ENCODE measurements at places on chromosomes 6 and 20.

GRCh38 chr20:41701588-41702348, 83.6 kb upstream of the CHD6 start:
- no peak for DNase-seq

DNA sequence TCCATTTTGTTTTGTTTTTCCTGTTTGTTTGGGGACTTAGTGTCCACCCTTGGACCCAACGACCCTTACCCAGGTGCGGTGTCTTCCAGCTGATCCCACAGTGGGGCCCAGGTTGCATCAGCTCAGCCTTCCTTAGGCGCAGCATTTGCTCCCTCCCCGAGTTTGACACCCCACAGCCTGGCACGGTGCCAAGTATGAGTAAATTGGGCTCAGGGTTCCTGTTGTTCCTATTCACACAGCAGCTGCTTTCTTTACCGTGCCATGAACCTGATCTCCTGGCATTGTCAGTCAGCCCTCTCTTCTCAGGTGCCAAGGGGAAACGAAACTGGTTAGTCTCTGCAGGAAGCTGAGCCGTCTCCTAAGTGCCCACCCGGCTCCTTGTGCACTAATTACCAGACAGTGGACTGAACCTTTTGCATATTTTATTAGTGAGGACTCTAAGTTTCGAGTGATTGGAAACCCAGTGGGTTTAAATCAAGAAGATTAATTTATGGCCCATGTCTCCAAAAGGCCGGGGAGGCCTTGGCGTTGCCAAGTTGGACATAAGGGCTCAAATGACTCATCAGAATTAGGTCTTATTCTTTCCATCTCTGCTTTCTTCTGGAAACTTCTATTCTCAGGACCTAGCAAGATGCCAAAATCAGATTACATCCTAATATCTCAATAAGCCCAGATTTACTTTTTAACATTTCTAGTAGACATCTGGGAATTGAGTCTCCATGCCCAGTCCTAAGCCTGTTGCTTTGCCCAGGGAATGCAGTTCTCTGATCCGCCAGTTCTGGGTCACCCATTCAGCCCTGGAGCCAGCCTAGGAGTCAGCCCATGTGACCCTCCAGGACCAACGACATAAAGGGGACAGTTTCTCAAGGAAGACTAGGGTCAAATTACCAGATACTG, 68.8 kb downstream of the TSHZ2 start:
- DNase-seq: no peak

- no peak for DNase-seq
Measured at GRCh38 chr6:31058128-31058894, 48.0 kb downstream of the MUC22 start.

GRCh38 chr20:19019734-19020364, 192.6 kb upstream of the SLC24A3 start:
- no peak for DNase-seq

- DNase-seq: no peak
Measured at GRCh38 chr20:21968486-21968885, 263.0 kb downstream of the PAX1 start.

- DNase-seq: no peak
Measured at GRCh38 chr6:5011346-5011745, 7.5 kb upstream of the RPP40 start.

DNA sequence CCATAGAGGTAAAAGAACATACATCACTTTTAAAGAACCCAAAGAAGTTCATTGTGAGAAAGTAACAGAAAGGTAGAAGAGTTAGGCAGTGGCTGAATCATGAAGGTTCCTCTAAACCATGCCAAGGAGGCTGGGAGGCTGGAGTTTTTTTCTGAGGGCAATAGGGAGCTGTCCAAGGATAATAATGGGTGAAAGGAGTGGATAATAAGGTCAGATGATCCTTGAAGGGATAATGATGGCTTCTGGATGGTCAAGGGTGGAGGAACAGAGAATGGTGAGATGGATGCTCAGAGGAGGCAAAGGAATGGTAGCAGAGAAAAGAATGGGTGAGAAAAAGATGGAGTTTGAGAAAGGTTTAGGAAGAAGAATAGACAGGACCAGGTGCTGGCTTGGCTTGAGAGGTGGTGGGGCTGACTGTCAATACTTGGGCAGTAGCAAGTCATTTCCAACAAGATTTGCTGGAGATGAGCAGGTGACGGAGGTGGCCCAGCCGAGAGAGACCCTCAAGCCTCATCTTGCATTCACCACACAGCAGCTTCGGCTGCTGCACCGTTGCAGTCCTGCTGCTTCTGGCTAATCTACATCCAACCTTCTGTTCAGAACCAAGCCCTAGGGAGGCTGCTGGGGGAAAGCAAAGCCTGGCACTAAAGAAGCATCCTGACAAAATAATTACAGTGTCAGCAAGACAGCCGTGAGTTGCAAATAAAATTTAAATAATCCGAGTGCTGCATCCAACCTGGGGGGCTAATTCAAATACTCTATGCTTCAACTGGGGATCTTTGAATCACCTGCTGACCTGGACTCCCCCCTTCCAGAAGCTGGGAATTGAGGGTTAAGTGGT, 131.2 kb upstream of the KCNG1 start:
- no peak for DNase-seq

DNA sequence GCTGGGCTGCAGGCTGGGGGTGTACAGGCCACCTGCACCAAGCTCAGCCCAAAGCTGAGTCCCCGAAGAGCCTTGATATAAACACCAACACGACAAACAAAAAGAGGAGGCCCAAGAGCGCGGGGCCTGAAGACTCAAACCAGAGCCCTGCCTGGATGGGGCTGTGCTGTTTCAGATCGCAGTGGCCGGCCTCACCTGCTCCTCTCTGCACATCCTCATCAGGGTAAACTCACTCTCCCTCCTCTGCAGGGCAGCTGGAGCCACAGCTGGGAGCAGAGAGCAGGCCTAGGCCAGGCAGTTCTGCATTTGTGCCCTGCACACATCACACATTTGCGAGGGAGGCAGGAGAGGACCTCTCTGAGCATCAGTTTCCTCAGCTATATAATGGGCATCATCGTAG, 3.7 kb upstream of the RBM38 start:
- no peak for DNase-seq

GRCh38 chr20:23050847-23051627, 1.6 kb upstream of the THBD start:
- DNase-seq: no peak

- DNase-seq: no peak
Measured at GRCh38 chr6:169171016-169171415, 82.6 kb downstream of the THBS2 start.

DNA sequence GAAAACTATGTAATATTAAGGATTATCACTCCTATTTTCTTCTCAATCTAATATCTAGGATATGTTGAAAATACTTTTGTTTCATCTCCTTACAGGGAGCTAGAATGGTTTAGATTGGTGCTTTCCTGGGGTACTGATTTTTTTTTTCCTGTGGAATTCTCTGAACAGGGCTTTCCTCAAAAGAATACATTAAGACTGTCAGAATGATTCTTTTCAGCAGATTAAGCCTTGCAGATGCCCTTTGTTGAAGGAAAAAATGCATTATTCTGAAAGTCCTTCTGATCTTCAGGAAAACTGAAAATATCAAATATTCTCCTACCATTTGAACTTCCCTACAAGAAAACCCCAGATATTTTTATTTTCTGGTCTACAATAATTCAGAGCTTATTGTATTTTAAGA, 178.9 kb downstream of the SOX4 start:
- no peak for DNase-seq

GRCh38 chr6:6315660-6316059, 4.8 kb downstream of the F13A1 start:
- peak; percentile 40 for DNase-seq

DNA sequence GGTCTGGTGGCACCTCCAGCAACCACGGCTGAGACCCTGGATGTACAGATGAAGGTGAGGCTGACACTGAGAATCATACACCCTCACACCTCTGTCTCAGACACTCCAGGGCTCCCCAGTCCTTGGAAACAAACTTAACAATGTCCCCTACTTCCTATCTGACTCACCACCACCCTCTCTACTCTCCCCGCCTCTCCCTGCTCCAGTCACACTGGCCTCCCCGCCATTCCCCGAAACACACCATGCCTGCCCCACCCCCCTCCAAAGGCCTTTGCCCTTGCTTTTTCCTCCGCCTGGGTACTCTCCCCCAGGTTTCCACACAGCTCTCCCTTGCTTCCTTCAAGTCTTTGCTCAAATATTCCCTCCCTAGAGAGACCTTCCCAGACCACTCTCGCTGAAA, 16.3 kb downstream of the BPI start:
- no peak for DNase-seq

DNA sequence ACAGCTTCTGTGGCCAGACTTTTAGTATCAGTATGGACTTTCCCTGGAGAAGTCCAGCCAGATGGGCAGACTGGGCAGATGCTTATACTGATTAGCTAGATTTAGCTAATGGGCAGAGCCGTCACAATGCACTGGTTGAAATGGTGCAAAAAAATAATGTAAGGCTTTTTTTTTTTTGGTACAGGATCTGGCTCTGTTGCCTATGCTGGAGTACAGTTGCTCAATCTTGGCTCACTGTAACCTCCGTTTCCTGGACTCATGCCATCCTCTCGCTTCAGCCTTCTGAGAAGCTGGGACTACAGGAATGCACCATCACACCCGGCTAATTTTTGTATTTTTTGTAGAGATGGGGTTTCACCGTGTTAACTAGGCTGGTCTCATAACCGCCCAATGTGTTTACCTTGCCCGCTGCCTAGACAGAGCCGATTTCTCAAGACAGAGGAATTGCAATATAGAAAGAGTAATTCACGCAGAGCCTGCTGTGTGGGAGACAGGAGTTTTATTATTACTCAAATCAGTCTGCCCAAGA, 16.4 kb upstream of the KIFC1 start:
- no peak for DNase-seq

DNA sequence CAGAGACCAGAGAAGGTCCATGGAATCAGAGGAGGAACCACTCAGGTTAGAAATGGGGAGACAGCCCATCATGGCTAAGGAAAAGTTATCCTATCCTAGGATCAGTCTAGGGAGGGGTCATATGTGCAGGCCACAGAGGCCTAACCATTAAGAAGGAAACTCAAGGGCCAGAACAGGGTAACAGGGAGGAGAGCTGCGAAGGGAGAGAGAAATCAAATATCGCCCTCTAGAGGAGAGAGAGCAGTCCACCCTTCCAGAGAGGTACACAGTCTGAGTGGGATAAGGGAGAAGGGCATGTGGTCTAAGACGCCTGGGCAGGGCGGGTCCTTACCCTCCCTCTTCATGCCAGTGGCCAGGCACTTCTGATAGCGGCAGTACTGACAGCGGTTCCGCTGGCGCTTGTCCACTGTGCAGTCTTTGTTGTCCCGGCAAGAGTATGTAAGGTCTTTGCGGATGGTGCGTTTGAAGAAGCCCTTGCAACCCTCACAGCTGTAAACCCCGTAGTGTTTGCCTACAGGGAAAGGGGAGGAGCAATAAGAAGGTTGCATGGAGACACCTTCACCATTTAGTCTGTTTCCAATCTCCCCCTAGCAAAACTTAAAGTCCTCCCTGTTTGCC, 2.9 kb downstream of the RXRB start:
- DNase-seq: peak; percentile 68

DNA sequence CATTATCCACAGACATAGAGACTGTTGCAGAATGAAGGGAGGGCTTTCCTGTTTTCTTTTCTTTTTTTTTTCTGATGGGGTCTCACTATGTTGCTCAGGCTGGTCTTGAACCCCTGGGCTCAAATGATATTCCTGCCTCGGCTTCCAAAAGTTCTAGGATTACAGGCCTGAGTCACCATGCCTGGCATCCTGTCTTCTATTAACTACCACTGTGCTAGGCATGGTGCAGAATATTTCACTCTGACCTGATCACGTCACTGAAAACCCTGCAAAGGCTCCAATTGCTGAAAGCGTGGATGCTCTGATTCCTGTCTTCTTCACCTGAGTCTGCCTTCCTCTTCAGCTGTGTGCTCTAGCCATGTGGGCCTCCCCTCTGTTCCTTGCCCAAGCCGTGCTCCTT, 8.5 kb upstream of the DNMT3B start:
- no peak for DNase-seq

DNA sequence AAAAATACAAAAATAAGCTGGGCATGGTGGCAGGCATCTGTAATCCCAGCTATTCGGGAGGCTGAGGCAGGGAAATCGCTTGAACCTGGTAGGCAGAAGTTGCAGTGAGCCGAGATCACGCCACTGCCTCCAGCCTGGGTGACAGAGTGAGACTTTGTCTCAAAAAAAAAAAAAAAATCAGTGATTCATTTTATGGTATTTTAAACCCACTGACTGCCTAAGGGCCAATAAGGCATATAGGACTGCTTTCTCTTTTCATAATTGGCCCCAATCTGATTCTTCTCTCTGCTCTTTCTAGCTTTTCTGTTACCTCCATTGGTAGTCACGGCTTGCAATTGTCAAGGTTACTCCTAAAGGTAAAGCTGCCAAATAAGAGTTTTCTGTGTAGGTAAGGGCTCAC, 60.2 kb upstream of the ADGRF1 start:
- DNase-seq: no peak

- no peak for DNase-seq
Measured at GRCh38 chr6:372336-372911, 19.1 kb upstream of the IRF4 start.

DNA sequence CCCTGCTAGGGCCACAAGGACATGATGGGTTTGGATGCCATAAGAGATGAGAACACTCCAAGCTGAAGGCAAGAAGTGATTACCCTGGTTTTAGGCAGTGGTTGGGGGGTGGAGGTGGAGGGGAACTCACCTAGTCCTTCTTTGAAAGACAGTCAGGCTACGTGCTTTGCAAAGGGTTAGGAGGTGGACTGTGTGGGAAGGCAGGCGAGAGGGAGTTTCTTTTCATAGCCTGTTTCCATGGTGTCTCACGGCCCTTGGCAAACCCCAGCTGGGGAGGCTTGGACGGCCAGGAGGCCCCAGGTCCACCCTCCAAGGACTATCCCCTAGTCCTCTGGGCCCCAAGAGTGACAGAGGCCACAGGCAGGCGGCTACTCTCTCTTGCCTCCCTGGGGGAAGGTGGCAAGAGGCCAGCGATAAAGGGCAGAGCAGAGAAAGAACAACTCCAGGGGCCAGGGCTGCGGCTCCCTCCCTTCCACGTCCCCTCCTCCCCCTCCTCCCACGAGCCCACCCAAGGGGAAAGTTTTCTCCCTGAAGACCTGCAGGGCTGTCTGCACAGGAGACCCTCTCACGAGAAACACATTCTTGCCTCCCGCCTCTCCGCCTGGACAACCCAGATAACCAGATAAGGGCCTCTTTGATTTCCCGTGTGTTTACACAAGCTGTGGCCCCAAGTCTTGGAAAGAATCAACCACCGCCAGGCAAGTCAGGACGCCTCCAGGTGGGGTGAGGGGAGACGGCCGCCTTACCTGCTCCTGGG, 74.4 kb downstream of the NOL4L start:
- DNase-seq: peak; percentile 79

- DNase-seq: no peak
Measured at GRCh38 chr20:41011551-41012067, 17.0 kb upstream of the TOP1 start.
